ENCODE measurements at places on chromosomes 5 and 9.

DNA sequence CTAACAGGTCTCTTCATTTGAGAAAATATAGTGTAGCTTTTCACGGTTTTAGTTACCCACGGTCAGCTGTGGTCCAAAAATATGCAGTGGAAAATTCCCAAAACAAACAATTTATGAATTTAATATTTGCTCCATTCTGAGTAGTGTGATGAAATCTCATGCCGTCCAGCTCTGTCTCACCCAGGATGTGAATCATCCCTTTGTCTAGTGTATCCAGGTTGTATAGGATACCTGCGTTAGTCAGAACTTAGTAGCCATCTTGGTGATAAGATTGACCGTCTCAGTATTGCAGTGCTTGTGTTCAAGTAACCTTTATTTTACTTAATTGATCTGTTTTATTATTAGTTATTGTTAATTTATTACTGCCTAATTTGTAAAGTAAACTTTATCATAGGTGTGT, 41.1 kb downstream of the NDUFS4 start:
- no peak for DNase-seq

DNA sequence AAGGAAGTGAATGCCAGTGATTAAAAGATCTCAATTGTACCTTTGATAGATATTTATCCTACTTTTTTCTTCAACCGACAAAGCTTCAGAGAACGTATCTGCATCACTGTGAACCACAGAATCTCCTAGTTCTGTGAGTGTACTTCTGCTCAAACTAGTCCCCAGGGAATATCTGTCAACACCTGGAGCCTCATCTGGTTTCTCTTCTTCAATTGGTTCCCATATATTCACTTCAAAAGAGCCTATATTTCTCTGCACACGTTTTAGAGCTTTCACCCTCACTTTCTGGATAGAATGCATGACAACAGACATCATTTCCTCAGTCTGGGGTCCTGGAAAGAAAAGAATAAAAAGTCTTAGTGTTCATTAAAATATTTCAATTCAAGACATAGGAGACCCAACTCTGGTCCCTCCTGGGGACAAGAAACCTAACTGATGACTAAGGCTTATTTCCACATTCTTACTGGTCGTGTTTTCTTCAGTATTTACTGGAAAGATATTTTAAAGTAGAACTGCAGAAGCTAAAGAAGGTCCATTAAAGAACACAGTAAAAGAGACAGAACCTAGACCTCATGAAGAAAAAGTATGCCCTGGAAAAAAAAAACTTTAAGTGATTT, 64.3 kb downstream of the CPLANE1 start:
- no peak for DNase-seq

- no peak for DNase-seq
Measured at GRCh38 chr5:125093776-125094175, 347.3 kb upstream of the ZNF608 start.

DNA sequence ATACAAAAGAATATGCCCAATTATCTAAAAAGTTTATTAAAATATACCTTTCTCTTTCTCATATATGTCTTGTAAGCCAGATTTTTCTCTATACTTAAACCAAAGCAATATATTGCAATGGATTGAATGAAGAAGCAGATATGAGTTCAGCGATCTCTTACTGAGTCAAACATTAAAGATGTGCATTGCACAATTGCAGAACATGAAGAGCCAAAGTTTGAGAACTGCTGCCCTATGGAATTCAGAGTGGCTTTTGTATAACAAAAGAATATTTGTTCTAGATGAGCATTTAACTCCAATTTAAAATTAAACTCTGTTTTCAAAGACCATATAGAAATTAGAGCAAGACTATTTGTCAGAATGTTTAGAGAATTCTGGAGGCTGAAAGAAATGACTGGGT, 519.0 kb upstream of the DAB2 start:
- DNase-seq = no peak

GRCh38 chr9:98097836-98098235, 21.2 kb downstream of the TRIM14 start:
- peak; percentile 85 for DNase-seq

GRCh38 chr5:57258052-57258451, 84.2 kb downstream of the GPBP1 start:
- DNase-seq = no peak

GRCh38 chr9:35828716-35829083, at the start of gene FAM221B:
FAM221B (minus strand) TSS chr9:35828732; CDS start chr9:35826161, 2,571 bp downstream.
- no peak for DNase-seq

DNA sequence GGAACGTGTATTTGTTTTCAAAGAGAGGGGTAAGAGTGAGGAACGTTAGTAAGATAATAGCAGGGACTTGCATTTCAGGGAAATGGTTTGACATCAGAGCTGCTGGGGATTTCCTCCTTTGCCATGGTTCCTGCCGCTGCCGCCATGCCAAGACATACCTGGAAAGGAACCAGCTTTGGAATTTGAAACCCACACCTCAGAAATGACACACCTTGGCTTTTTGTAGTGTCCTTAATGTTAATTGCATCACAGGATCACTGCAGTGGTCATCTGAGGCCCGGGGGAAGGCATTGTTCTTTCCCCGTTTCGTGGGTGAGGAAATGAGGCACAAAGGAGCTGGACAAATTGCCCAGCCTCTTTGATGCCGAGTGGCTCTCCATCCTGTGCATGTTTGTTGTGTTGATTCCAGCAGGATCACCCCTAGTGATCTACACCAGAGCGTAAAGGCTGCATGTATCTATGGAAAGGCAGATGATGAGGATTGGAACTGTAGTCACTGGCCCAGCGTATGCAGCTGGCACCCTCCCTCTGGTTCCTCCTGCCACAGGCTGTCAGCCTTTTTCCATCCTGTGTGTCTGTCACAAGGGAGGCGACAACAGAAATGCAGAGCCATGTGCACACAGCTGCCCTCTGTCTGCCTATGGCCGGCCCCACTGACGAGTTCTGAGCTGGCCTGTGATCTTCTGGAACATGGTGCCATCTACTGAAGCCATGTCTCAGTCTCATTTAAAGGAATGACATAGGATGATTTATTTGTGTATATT, 37.8 kb downstream of the SLC46A2 start:
- no peak for DNase-seq

DNA sequence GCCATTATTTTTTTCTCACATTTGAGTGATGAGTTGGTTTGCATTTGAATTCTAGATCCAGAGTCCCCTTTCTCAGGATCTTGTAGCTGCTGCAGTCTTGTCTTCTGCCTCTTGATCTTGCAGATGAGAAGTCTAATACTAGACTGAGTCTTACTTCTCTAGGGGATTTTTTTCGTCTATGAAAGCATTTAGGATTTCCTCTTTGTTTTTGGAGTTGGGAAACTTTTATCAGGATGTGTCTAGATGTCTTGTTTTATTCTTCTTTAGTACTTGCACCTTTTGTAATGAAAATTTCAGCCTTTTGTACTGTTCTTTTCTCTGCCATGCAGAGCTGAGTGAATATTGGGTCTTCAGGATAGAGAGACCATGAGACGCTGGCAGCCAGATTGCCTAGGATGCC, 65.4 kb downstream of the ZNF618 start:
- DNase-seq = no peak

GRCh38 chr5:43874772-43875171, 271.8 kb downstream of the NNT start:
- DNase-seq = no peak

- DNase-seq = no peak
Measured at GRCh38 chr9:28774433-28775235, 1201.4 kb upstream of the C9orf72 start.

GRCh38 chr9:5231212-5231611, at the start of gene INSL4:
INSL4 (plus strand) TSS chr9:5231419; CDS start chr9:5231524, 105 bp downstream.
- no peak for DNase-seq

- DNase-seq = no peak
Measured at GRCh38 chr9:123028136-123028535, 5.3 kb upstream of the GPR21 start.

DNA sequence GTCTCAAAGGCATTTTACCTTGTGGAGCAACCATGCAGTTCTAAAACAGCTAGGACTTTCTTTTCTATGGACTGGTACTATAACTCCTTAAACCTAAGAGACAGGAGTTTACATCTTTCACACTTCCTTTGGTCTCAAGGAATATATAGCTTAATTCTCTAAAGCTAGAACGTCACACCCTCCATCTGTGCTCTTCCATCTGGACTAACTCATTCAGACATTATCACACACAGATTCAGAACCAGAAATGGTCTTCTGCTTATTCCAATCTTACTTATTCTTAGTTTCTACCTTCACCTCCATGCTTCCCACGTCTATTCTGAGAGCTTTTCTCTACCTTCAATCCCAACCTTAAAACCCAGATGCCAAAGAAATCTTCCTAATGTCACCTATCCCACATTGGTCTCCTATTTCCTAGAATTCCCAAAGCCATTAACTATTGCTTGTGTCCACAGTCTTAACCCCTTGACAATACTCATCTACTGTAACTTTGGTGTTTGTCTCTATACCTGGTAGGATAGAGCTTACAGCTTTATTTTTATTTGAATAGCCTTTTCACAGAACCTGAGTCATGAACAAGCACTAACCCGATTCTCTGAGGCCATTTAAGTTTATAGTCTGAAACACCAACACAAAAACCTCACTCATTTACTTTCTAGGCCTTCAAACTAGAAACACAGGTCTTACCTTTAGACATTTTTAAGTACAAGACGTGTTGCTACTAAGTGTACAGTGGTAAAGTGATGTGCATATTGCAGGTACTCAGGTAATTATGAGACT, 22.8 kb downstream of the CSNK1A1 start:
- no peak for DNase-seq

DNA sequence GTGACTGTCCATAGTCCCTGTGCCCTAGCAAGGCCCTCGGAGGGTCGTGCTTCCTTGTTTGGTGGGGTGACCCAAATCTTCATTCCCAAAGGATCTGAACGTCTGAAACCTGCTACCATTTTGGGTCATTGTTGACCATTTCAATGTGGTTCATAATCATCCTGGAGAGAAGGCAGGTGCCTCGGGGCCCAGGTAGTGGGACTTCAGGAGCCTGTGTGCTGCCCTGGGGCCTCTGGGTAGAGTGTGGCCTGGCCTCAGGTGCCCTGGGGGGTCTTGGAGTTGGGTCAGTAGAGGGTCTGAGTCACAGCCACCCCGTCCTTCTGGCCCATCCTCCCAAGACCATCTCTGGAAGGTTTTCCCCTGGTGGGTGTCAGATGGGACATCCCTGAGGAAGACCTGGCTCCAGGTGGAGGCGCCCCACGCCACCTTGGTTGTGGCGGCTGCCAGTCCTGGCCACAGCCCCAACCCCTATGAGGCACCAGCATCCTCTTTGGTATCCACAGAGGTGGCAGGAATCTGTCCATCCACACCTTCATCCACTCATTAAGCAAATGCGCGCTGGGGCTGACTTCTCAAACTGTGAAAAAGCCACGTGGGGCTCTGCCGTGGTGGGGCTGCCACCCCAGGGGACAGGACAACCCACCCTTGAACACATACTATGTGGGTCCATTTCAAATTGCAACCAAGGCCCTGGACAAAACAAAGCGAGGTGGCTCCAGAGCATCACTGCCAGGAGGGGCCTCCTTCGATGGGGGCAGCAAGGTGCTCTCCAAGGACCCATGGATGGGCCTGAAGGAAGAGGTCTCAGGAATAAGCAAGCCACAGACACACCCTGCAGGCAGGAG, 41.6 kb upstream of the FCN1 start:
- no peak for DNase-seq

- peak; percentile 7 for DNase-seq
Measured at GRCh38 chr5:157918811-157919742, 60.1 kb upstream of the CLINT1 start.

DNA sequence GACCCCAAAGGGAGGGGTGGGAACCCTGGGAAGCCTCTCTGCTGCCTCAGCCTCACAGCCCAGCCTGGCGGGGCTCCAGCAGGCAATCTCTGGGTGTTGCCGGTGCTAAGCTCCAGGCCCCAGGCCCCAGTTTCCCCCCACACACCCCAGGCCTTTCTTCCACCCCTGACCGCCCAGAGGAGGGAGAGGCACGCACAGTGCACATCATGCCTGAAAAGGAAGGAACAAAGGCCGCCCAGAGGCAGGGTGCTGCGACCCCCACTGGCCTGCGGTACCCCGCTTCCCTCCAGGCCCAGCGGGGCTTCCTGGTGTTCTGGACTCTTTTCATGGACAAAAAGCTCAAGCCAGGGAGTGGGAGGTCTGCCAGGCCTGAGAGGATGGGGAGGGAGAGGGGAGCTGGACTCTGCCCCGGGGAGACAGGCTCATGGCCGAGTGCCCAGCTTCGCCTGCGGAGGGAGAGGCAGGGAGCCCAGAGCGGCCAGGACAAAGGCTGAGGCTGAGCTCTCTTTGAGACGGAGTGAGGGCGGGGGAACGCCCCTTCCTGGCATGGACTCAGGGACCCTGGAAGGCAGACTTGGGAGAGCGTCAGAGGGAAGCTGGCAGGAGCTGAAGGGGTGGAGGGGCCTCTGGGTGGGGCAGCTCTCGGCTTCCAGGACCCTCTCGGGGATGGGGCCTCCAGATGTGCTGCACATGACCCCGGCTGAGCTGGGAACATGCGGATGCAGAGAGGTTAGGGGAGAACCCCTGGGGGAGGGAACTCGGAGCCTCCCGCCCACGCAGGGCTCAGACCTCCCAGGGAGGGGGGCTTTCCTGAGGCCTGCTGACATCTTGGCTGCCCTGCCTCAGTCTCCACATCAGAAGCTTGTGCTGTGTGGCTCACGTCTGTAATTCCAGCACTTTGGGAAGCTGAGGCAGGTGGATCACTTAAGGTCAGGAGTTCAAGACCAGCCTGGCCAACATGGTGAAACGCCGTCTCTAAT, 1.8 kb upstream of the ENTPD2 start:
- no peak for DNase-seq

DNA sequence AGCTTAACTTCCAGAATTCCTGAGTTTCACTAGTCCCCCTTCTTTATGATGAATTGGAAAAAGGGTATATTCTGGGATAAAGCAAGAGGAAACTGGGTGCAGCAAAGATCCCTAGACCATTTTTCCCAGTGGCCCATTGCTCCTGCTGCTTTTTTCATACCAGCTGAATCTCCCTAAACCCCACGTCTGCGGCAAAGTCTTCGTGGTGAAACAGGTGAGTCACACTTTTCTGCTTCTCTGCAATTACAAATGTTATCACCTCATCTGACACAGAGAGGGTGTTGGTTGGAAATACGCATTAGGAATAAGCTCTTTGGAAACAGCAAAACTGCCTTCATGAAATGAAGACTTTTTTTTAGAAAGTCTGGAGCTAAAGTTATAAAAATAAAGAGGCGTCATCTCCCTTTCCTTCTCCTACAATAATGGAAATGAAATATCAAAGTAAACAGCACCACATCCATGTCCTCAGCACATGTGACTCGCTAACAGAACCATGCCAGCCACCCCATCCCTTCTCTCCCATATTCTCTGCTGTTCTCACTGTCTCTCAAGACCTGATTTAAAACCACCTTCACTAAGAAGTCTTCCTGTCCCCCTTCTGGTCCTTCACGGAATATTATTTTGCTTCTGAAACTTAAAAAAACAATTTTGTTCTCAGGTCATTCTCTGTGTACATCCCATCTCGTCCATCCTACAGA, 39.5 kb upstream of the GLRX start:
- peak; percentile 38 for DNase-seq

- no peak for DNase-seq
Measured at GRCh38 chr5:178339272-178339671, 106.7 kb upstream of the PHYKPL start.

All from CD4-positive, alpha-beta T cell treated with Interleukin-4 for 4 hours (primary cell).